ENCODE measurements at places on chromosomes 5 and 9. TPM values are rescaled to one million over a fixed set of nuclear protein-coding genes. Genes with fewer than 3 reads are reported as not detected.

- DNase-seq = peak; percentile 56
Measured at GRCh38 chr5:9869616-9870288, 239.6 kb upstream of the TAS2R1 start.

DNA sequence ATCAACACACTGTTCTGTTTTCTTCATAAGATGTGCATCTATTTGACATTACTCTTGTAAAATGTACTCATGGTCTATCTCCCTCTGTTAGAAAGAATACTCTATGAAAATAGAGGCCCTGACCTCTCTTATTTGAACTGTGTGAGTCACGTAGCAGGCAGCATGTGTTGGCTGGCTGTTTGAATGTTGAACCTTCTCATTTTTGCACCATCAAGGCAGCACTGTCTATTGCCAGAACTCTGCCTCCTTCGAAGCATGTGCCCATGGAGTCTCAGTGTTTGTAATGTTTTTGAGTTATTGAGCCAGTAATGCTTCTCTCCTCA lies 144.4 kb downstream of the ALDH1A1 start:
- no peak for DNase-seq

DNA sequence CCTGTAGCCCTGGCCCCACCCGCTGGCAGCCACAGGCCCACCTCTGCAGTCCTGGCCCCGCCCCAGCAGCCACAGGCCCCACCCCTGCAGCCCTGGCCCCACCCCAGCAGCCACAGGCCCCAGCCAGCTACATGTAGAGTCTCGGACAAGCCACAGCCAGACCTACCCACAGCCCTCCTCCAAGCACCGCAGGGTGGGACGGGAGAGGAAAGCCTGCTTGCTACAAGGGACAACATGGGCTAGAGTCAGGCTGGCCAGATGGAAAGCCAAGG lies 49.5 kb upstream of the SARDH start:
- peak; percentile 45 for DNase-seq

DNA sequence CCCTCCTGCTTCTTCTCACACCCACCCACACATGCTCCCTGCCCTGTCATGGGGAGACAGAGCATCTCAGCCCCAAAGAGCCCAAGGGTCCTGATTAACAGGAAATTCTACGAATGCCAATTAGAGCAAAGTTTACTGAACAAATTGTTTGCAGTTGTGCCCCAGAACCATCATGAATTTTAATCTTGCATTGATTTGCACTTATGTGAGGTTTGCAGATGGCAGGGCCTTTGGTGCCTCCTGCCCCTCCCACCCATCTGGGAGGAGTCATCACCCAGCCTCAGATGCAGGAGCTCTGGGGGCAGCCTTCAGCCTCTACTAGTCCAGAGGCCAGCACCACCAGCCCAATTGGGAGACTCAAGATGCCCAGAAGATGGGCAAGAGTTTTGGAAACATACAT lies 80.8 kb downstream of the PCDH1 start:
- no peak for DNase-seq

DNA sequence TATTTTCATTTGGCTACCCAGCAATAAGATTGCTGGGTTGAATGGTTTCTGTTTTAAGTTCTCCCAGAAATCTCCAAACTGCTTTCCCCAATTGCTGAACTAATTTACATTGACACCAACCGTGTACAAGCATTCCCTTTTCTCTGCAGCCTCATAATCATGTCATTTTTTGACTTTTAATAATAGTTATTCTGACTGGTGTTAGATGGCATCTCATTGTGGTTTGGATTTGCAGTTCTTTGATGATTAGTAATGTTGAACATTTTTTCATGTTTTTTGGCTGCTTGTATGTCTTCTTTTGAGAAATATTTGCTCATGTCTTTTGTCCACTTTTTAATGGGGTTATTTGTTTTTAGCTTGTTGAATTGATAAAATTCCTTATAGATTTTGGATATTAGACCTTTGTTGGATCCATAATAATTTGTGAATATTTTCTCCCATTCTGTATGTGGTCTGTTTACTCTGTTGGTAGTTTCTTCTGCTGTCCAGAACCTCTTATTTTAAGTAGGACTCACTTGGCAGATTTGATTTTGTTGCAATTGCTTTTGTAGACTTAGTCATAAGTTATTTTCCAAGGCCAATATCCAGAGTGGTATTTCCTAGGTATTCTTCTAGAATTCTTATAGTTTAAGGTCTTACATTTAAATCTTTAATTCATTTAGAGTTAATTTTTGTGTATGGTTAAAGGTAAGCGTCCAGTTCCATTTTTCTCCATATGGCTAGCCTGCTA lies 793.7 kb downstream of the BRINP1 start:
- peak; percentile 64 for DNase-seq

Gene DDX4
- total RNA-seq = not detected

Gene RNF208
- total RNA-seq = 0.33 TPM

GRCh38 chr5:136194576-136194975 lies 1.6 kb upstream of the SMIM32 start:
- no peak for DNase-seq

Gene NR2F1-AS1
- 33.6 TPM for total RNA-seq

DNA sequence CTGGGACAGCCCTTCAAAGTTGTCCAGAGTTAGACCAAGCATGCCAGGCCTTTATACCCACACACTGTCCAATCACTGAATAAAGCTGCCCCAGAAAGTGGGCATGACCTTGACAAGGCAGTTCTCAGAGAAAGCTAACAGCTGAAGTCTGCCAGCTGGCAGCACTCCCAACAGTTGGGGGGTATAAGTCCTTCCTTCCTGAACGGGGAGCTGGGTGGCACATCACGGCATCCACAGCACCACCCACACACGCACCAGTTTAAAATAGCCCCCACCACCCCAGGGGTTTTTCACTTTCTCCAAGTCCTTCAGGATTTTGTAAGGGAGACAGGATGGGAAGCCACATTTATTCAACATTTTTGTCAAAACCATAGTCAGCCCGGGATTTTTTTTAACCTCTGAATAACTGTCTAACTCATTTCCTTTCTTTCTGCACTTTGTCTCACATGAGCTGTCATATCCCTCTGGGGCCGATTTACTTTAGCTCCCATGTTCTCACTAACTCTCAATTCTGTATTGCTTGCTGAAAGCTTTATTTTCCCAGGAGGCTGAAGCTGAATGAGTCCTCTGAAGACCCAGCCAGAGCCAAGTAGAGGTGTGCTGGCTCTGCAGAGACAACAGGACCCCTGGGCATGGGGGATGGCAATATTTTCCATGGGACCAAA lies 15.4 kb downstream of the FAM81B start:
- peak; percentile 13 for DNase-seq

DNA sequence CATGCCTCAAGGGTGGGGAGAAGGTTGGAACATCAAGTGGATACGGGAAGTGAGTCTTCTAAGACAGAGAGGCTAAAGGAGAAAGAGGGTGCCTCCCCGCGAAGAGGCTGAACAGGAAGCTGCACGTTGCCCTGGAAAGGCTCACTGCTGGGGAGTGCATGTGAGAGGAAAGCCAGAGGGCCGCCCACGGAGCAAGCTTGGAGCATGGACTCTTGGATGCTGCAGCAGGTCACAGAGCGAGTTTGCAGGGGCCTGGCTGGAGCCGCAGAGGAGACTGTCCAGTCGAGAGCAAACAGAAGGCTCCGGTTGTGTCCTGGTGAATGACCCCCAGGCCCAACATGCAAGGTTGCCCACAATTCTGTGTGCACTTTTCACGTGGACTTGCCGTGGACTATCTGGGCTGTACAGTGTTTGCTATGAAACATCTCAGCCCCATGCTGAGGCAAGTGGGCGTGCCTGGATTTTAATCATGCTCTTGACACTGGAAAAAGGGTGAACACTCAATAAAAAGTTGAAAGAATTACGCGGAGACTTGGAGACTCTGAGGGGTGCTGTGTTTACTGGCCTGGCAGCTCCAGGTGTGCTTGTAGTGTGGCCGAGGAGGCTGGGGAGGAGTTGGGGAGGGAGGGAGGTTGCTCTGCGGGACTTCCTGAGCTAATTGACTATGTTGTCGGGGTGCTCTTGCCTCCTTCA lies 54.5 kb upstream of the GARNL3 start:
- no peak for DNase-seq

All from fibroblast of lung (primary cell).